ENCODE measurements at places on chromosomes 5 and 9.

GRCh38 chr9:12224449-12224848 is 468.7 kb upstream of the TYRP1 start:
- no peak for DNase-seq

- peak; percentile 49 for DNase-seq
Observed at GRCh38 chr5:132369474-132370180, at the start of gene SLC22A5. TSS of gene SLC22A5 (plus strand) at chr5:132369710. CDS start at chr5:132369973, 263 bp downstream.

GRCh38 chr9:95343725-95344287 is 26.3 kb upstream of the FANCC start:
- no peak for DNase-seq

DNA sequence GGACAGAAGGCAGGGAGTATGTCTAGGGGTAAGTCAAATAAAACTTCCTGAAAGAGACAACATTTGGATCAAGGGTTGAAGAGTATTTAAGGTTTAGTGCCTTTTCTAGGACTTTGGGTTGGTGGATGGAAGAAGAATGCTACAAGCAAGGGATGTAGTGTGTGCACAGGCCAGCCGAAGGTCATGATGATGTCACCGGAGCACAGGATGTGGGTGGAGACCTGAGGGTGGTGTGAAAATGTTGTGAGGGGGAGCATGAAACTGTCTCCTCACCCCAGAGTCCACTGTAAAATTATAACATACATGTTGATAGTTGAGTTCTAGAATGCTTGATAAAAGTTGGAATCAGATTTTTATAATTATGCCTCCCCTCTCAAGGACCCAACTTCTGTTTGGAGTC is 553.3 kb upstream of the SGCD start:
- DNase-seq: no peak

GRCh38 chr5:66828548-66829357 is 232.6 kb downstream of the MAST4 start:
- peak; percentile 19 for DNase-seq

DNA sequence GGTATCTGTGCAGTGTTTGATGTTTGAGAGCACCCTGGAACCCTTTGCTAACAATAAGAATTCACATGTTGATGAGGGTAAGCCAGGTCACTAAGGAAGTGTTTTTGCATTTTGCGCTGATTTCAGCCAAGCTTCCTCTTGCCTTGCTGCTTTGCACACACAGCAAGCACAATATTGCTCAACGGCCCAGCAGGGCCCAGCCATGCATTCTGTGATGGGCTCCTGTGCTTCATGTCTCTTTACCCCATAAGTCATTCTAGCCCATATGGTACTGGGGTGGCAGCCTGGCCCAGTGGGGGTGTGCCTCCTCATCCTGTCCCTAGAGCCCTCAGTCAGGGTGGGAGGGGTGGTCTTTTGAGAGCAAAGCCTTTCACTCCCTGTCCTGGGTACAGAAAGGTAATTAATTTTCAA is 481.3 kb downstream of the GADD45G start:
- no peak for DNase-seq

DNA sequence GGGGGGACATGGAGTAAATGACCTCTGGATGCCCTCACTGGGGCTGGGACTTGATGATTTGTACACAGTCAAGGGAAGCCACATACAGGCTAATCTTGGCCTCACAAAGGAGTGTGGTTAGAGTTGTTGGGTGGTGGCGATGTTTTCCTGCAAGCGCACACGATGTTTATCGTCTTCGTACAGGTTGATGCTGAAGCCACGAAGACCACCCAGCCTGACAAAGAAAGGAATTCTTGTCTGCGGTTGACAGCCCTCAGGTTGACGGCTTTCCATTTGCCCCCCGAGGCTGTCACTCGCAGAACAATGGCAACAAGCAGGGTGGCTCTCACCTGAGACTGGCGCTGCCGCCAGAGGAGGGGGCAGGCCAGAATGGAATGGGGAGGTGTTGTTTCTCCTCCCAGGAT is 14.1 kb upstream of the XPA start:
- no peak for DNase-seq

- DNase-seq: no peak
Observed at GRCh38 chr9:36842560-36843530, 191.2 kb downstream of the PAX5 start.

GRCh38 chr5:124309241-124309980 is 437.0 kb downstream of the ZNF608 start:
- DNase-seq: no peak

DNA sequence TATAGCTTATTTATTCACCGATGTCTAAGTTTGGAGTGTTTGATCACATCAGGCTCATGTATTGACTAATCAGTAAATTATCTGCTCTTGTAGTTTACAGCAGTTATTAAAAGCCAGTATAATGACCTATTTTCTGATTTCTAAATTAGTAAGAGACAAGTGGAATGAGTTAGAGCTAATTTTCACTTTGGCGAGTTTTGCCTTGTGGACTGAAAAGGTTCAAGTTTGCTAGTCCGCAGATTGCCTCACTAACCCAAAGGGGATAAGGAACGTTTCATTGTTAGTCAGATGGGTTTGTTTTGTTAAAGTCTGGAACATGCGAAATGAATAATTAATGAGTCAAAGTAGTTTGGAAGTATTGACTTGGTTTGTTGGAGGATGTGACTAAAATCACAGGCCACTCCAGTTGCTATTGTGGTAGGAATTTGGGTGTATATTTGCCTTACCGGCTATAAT is 40.1 kb downstream of the SMARCA2 start:
- no peak for DNase-seq

- DNase-seq: no peak
Observed at GRCh38 chr5:72286798-72287197, 33.2 kb downstream of the MRPS27 start.

GRCh38 chr5:172607213-172607793 is 33.8 kb upstream of the NEURL1B start:
- no peak for DNase-seq

DNA sequence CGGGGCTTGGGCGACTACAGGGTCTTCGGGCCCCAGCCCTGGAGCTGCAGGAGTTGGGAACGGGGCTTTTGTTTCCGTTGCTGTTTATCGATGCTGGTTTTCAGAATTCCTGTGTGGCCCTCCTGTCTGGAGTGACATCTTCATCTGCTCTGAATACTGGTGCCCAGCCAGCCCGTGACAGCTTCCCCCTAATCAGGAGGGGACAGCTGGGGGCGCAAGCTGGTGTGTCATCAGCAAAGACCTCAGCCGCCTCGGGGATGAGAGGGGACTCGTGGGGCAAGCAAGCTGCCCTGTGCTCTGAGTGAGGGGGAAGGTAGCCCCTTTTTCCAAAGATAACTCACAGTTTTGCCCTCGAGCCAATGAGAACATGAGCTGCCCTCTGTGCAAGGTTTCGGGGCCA is 110.7 kb downstream of the RXRA start:
- DNase-seq: no peak

DNA sequence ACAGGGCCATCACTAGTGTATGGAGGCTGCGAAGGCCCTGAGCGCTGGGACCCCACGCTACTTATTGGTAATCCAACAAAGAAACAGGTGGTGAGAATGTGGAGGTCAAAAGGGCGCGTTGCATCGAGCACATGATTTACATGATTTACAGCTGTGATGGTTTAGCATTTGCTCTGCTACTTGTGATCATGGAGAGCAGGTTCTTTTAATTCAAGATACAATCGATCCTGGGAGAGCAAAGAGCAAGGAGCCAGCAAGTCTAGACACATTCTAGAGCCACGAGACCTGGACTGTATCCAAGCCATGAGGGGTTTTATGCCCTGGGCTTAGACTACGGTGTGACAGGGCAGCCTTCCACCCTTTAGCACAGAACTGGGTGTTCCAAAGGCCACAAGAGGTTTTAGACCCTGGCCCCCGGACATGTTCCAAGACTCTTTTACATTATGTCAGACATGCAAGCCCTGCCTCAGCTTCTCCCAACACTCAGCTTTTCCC is 47.0 kb upstream of the CLK4 start:
- no peak for DNase-seq

GRCh38 chr5:179699616-179700237 is 960 bp downstream of the CANX start:
- DNase-seq: no peak

DNA sequence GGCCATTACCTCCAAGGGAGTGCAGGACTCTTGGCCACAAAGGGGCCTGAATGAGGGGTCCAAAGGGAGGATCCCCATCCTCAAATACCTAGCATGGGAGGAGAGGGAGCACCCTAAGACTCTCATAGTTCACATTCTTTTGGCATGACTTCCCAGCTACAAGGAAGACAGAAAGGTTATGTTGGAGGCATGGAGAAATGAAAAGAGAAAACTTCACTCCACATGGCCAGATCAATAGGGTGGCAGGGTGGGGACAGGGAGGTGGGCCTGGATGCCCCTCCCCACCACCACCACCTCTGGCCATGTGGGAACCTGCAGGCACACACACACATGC is 97.6 kb downstream of the PAX5 start:
- no peak for DNase-seq

GRCh38 chr9:136991993-136992818 is at the start of gene PAXX:
TSS of gene PAXX (plus strand) at chr9:136992422. CDS start at chr9:136992444, 22 bp downstream.
- DNase-seq: peak; percentile 91

DNA sequence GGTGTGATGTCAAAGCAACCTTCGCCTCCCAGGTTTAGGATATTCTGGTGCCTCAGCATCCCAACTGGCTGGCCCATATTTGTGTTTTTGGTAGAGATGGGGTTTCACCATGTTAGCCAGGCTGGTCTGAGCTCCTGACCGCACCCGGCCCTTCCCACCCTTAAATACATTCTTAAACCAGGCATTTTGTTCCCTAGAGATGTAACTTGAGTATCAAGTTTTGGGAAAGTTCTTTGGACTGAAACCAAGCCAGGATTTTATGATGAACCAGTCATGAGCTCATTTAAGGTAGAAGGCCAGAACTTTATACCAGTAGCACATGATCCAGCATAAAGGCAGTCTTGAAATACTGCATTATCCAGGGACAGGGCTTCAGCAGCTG is 3.5 kb downstream of the RPL7A start:
- no peak for DNase-seq

GRCh38 chr5:57299986-57300385 is 126.1 kb downstream of the GPBP1 start:
- no peak for DNase-seq

DNA sequence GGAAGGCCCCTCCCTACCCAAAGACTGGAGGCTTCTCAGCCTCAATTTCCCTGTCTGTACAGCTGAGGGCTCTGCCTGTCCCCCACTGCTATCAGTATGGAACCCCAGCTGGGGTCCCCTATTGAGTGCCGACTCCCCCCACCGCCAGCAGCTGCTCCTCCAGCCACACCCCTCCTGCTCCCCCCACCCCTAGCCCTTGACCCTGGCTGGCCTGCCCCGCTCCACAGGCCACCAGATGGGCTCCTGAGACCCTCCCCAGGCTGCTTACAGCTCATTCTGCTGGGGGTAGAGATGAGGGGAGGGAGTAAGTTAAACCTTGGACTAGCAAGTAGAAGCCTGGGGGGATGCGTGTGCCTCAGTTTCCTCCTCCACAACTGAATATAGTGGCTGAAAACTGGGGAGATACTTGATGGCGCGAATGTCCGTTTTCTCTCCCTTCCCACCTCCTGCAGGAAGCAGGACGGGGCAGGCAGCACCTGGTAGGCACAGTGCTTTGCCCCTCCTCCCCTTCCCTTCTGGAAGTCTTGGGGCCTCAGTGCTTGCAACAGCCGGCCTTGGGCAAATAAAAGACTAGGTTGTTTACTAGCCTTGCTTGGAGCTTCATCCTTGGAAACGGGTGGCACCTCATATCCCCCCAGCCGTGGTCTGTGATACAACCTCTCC is 19.1 kb downstream of the URM1 start:
- no peak for DNase-seq

DNA sequence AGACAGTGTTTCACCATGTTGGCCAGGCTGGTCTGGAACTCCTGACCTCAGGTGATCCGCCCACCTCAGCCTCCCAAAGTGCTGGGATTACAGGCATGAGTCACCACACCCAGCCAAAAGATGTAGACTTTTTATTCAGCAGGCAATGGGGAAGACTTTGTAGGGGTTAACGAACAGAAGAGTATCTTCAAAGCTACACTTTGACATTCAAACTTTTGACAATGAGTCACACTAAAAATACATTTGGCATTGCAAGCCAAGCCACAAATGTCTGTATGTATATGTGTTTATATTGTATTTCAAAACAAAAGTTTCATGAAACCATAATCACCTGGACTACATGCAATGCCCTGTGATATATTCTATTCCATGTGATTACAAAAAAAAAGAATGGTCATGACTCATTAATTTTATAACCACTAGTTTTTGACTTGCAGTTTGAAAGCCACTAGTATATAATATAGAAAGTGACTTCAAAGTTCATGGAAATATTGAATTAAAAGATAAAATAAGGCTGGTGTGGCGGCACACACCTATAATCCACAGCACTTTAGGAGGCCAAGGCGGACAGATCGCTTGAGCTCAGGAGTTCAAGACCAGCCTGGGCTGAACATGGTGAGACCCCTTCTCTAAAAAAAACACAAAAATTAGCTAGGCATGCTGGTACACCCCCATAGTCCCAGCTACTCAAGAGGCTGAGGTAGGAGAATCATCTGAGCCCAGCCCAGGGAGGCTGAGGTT is 8.3 kb downstream of the DIMT1 start:
- no peak for DNase-seq

GRCh38 chr5:131635684-131636572 is 899 bp upstream of the RAPGEF6 start:
- no peak for DNase-seq

DNA sequence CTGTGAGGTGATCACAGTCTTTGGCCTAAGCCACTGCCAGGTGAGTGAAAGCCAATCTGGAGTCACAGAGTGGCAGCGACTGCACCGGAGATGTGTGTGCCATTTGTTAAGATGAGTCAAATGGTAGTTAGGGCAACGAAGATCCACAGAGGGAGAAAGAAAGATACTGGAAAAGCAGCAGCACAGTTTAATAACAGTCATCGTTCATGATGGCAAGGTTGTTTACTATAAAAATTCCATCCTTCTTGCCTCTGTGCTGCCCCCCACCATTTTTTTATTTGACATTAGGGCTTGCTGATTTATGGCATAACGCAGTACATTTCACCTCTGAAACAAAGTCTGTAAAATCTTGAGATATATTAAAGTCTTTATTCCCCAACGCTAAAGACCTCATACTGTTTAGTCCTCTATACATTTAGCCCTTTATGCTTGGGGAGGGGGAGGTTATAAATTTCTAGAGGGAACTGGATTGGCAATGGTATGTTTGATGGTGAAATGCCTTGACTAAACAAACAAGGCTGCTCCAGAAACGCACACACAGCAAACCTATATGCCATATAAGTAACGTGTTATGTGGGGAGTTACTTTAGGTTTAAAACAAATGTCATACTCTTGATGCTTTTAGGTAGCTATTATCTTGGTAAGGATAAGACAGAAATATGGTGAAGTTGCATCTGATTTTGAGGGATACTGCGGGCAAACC is 55.8 kb upstream of the ABL1 start:
- no peak for DNase-seq

- no peak for DNase-seq
Observed at GRCh38 chr9:77987880-77988525, 43.6 kb downstream of the GNAQ start.

All from activated T-helper 1 cell treated with anti-CD3 and anti-CD28 coated beads, Interleukin-2, amount 50 U/mL, for 16 hours (primary cell).